ENCODE measurements at places on chromosomes 3 and 15.

GRCh38 chr3:150227839-150228238 lies 180.3 kb upstream of the TSC22D2 start:
- peak; percentile 57 for DNase-seq

- no peak for DNase-seq
Measured at GRCh38 chr3:79351699-79352098, 416.1 kb downstream of the ROBO1 start.

GRCh38 chr15:40372981-40373380 lies 9.5 kb upstream of the KNSTRN start:
- no peak for DNase-seq

- DNase-seq = no peak
Measured at GRCh38 chr3:11021611-11022011, 29.1 kb downstream of the SLC6A1 start.

DNA sequence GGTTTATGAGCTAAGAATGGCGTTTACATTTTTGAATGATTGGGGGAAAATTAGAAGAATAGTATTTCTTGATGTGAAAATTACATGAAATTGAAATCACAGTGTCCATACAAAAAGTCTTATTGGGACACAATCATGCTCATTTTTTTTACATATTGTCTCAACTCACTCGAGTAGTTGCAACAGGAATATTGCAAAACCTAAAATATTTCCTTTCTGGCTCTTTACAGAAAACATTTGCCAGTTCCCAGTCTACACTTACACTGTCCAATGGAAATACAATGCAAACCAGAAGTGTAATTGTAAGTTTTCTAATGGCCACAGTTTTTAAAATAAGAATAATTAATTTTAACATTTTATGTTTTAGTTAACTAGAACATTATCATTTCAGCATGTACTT lies 137.8 kb downstream of the SAMMSON start:
- DNase-seq = no peak

GRCh38 chr3:149386299-149386606 lies 8.8 kb upstream of the TM4SF1 start:
- DNase-seq = no peak

- DNase-seq = no peak
Measured at GRCh38 chr15:37094915-37095711, 5.2 kb downstream of the MEIS2 start.

DNA sequence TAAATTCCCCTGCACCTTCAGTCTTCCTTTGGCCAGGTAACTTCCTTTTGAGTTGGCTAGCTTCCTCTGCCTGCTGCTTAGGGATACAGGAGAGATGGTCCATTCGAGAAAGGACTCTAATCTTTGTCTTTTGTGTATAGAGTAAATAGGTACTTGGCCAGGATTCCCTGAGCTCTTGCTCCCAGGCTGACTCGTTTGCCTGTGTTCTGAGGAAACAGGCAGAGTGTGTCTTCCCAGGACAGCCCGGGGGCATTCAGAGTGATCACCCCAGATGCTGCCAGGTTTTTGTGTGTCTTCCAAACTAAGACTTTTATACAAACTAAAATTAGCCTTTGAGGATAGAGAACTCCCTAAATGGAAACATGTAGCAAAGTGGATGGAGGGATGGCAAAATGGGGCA lies 39.5 kb downstream of the TMEM108 start:
- no peak for DNase-seq

DNA sequence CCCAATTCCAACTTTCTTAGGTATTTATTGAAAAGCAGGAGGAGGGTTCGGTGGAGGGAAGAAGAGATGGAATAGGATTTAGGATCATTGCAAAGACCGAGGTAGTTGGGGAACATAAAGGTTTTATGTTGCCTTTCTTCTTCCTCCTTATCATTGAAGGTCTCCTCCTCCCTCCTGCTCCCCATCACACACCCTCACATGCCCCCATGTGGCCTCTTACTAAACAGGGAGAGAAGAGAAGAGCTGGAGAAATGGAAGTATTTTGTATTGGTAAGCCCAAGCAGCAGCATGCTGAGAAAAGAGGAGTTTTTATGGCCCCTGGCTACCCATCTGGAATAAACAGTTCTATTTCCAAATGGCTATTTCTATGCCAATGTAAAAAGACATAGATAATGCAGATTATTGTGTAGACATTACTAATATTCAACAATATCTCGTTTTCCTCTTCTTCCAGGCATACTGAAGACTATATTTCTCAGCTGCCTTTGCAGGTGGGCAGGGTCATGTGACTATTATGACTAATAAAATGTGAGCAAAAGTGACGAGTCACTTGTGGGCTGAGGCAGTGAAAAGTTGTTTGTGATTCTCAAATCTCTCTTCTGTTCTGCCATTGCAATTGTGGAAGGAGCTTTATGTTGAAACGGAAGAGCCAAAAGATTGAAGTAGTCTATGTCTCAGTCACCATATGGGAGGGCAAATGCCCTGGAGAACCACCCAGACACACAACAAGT lies 5.2 kb upstream of the GPR176 start:
- no peak for DNase-seq

GRCh38 chr3:157099326-157100095 lies 60.4 kb downstream of the CCNL1 start:
- no peak for DNase-seq

- no peak for DNase-seq
Measured at GRCh38 chr15:23570486-23570885, 5.0 kb downstream of the MKRN3 start.

GRCh38 chr15:58159827-58160386 lies 21.7 kb downstream of the AQP9 start:
- DNase-seq = no peak

GRCh38 chr3:147380977-147381376 lies 25.4 kb downstream of the ZIC4 start:
- no peak for DNase-seq

All from AG08396 (cell line).